GM10248 (cell line): ENCODE measurements at places on chromosomes 3 and 15.

GRCh38 chr15:50463423-50464358 is 39.5 kb downstream of the USP8 start:
- DNase-seq = no peak

GRCh38 chr3:58588030-58588614 is 10.9 kb upstream of the FAM107A start:
- DNase-seq = no peak

DNA sequence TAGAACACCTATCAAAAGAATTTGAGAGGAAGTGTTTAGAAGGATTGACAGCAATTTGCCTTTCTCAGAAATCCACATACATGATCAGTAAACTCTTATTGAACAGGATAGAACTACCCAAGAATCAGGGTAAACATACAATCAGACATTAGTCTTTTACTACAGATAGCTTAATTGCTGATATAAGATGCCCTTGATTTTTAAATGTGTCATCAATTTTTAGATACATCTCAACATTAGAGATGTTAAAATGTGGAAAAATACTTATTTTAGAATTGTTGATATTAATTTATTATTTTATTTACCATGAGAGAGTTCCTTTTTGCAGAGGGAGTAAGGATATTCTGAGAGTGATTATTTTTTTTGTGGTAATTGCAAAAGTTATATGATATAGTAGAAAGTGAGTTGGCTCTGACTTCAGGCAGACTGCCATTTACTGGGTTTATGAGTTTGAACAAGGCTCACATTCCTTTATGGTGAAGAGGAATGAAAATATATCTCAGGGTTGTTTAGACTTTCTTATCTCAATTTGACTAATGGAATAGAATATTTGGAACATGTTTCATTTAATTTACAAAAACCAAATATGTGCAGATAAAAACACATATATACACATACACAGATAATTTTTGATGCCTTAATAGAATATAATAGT is 302.8 kb upstream of the GOLIM4 start:
- DNase-seq = no peak

- no peak for DNase-seq
These were observed 40.0 kb upstream of the CMSS1 start for GRCh38 chr3:99777708-99778107.

- DNase-seq = no peak
These were observed 44.4 kb downstream of the FAM174B start for GRCh38 chr15:92611150-92611549.

- no peak for DNase-seq
These were observed 276.2 kb upstream of the RARB start for GRCh38 chr3:25151903-25152295.

DNA sequence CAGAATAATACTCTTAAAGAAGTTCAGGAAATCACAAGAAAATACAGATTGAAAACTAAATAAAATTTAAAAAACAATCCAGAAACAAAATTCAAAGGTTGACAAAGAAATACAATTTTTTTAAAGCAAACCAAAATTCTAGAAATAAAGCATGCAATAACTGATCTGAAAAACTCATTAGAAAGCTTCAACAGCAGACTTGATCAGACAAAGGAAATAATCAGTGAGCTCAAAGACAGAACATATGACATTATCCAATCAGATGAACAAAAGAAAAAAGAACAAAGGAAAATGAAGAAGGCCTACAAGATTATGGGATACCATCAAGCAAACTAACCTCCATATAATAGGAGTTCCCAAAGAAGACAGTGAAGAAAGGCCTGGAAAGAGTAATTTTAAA is 336.8 kb downstream of the RSL24D1 start:
- no peak for DNase-seq

GRCh38 chr3:10213156-10213792 is 35.0 kb upstream of the TATDN2 start:
- no peak for DNase-seq
